ENCODE measurements at places on chromosomes 5 and 9. TPM values are rescaled to one million over a fixed set of nuclear protein-coding genes. Genes with fewer than 3 reads are reported as not detected.

SLC36A3 gene
- total RNA-seq, result not detected

ALAD gene
- 34.7 TPM for total RNA-seq

C5orf47 gene
- not detected for total RNA-seq

GFM2 gene
- 30.8 TPM for total RNA-seq

RPS14 gene
- 1,931 TPM for total RNA-seq

SLC46A2 gene
- total RNA-seq, result not detected

PCDHGA2 gene
- total RNA-seq, result 0.07 TPM
